Common myeloid progenitor, CD34-positive (primary cell): ENCODE measurements at places on chromosomes 16 and 17.
A peak's percentile ranks its signal among the peaks of the same experiment; 100 is the strongest.

GRCh38 chr16:88904676-88905365, 38.4 kb upstream of the PABPN1L start:
- H3K27ac ChIP-seq: no peak overlapping the region
- peaks cover 64% of the 10 kb centered on the region for H3K36me3 ChIP-seq
- peaks cover 18% of the 10 kb centered on the region for H3K4me1 ChIP-seq
- DNase-seq: no peak
- H3K27me3 ChIP-seq: no peaks in the 10 kb centered on the region

GRCh38 chr16:4603624-4604170, 11.0 kb downstream of the UBALD1 start:
- H3K4me1 ChIP-seq: peaks cover 8% of the 10 kb centered on the region
- DNase-seq: no peak
- peaks cover 14% of the 10 kb centered on the region for H3K36me3 ChIP-seq
- no peak overlapping the region for H3K27ac ChIP-seq
- H3K27me3 ChIP-seq: no peaks in the 10 kb centered on the region

- H3K4me3 ChIP-seq: no peak overlapping the region
- peaks cover 6% of the 10 kb centered on the region for H3K36me3 ChIP-seq
- no peaks in the 10 kb centered on the region for H3K4me1 ChIP-seq
- no peaks in the 10 kb centered on the region for H3K27me3 ChIP-seq
- no peak overlapping the region for H3K27ac ChIP-seq
- DNase-seq: no peak
Observed at GRCh38 chr17:4309897-4310296, 46.1 kb upstream of the ANKFY1 start.

DNA sequence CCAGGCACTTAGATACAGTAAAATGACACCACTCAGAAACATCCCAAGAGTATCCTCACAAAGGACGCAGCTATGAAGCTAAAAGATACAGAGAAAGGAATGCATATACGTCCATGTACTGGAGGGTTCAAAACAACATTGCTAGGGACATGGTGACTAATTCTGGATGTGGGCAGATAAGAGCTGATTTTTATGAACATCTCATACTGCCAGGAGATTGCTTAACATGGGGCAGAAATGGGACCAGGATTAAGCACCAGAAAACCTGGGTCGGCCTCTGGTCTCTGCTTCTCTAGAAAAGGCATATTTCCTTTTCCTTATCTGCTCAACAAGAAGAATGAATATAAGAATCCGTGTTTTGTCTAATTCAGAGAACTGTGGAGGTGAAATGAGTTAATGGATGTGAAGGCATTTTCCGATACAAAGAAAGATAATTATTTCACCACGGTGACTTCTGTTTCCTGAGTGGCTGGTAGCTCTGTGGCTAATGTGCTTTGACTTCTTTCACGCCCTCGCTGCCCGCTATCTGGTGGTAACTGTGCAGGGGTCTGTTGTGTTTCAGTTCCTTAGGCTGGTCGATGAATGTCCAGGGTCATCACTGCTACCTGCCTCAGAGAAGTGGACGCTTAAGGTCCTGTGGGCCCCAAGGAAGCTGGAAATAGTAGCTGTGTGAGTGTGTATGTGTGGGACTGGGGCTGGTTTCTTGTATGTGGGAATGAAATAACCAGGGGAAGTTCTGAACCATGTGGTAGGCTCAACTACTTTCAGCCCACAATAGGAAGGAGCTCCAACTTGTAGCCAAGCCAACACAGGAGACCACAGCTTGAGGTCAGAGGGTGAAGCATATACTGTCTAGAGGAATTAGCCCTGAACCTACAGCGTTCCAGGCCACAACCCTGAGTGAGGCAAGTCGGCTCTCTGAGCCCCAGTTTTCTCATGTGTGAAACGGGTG, 15.8 kb upstream of the CCL5 start:
- no peaks in the 10 kb centered on the region for H3K36me3 ChIP-seq
- peak; percentile 93 for DNase-seq
- H3K4me1 ChIP-seq: peaks cover 48% of the 10 kb centered on the region
- H3K27ac ChIP-seq: peak overlapping the region; percentile 52
- H3K4me3 ChIP-seq: peak overlapping the region; percentile 15

DNA sequence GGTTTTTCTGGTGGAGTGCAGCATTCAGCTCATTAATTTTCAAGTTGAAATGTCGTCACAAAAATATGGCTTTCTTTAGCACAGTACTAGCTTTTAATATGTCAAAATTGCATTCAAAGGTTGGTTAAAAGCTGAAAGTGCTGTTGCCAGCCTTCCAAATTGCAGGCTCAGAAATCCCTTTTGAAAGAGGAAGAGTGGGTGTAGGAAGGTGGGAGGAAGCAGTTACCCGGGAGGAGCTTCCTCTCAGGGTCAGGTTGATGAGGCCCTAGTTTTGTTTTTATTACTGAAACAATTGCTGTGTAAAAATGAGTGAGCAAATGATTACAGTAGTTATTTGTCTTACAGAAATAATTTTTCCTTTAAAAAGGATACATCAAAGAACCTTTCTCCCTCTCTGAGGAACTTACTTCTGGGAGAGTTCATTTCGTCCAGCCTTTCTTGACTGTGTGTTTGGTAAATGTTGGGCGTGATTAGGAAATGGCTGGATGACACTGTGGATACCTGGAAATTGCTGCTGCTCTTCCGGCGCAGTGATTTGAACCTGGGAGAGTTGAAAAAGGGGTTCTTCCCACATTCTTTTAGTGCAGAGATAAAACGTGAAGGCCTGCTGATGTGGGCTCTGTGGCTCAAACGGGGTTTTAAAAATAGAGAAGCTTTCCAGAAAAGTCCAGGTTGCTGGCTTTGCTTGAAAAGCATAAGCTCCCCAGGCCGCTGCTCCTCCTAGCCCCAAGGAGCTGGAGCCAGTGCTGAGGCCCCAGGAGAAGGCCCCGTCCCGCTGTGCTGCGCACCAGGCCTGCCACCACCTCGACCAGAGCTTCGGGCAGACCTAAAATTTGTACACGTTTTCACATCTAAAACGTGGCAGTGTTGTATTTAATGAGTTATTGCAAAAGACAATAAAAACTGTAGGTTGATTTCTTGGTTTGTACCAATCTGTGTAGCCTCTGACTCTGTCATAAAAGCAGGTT, 41.7 kb downstream of the SEC14L1 start:
- H3K27ac ChIP-seq: peak overlapping the region; percentile 28
- H3K27me3 ChIP-seq: no peaks in the 10 kb centered on the region
- H3K36me3 ChIP-seq: peaks cover 4% of the 10 kb centered on the region

GRCh38 chr16:1772362-1772907, at the start of gene EME2:
TSS of gene EME2 (plus strand) at chr16:1772810. CDS start at chr16:1773228, 418 bp downstream.
- H3K27me3 ChIP-seq: no peaks in the 10 kb centered on the region
- DNase-seq: peak; percentile 20
- peak within 1 kb of the TSS; percentile 80 for H3K4me3 ChIP-seq
- H3K27ac ChIP-seq: peak within 1 kb of the TSS; percentile 79

- no peak overlapping the region for H3K4me3 ChIP-seq
- DNase-seq: no peak
- H3K36me3 ChIP-seq: no peaks in the 10 kb centered on the region
Observed at GRCh38 chr16:63596716-63597115, 1525.1 kb downstream of the CDH11 start.

DNA sequence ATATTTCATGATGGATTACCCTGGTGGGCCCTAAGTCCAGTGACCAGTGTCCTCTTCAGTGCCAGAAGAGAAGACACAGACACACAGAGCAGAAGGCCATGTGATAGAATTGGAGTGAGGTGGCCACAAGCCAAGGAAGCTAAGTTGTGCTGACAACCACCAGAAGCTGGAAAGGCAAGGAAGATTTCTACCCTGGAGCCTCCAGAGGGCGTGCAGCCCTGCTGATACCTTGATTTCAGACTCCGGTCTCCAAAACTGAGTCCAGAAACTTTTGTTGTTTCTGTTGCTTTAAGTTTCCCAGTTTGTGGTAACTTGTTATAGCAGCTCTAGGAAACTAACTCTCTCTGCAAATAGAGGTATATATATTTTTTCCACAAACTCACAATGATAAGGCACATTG, 396.6 kb upstream of the ASIC2 start:
- H3K27ac ChIP-seq: no peak overlapping the region
- H3K36me3 ChIP-seq: no peaks in the 10 kb centered on the region
- DNase-seq: no peak
- H3K27me3 ChIP-seq: peaks cover 1% of the 10 kb centered on the region

GRCh38 chr17:67863624-67864247, 38.4 kb downstream of the BPTF start:
- DNase-seq: no peak
- no peak overlapping the region for H3K27ac ChIP-seq

DNA sequence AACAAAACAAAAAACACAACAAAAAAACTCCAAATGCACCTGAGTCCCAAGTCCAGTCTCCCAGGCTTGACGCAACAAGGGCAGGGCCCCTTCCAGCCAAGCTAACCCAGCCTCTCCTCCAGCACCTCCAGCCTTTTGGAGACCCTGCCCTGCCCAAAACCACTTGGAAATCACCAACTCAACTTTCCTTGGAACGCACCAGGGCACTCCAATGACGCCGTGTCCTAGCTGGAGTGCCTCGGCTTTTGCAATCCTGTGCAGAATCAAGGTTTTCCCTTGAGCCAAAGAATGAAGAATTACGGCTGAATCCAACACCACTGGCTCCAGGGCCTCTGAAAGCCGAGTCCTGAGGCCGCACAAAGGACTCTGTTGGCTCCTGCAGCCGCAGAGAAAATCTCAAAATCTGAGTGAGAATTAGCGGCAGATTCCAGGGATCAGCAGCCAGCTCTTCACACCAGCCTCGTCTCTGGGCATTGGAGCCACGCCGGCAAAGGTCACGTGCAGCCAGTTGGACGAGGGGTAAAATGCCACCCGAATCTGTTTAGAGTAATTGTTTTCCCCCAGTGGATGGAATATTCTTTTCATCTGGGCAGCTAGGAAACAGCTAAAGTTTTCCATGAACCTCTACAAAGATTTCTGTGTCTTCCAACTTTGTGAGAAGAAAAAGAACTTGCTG, 9.7 kb upstream of the BAIAP2 start:
- peaks cover 15% of the 10 kb centered on the region for H3K4me1 ChIP-seq
- H3K36me3 ChIP-seq: no peaks in the 10 kb centered on the region
- no peak overlapping the region for H3K27ac ChIP-seq
- H3K27me3 ChIP-seq: peaks cover 12% of the 10 kb centered on the region

GRCh38 chr17:8922451-8922850, 43.1 kb downstream of the PIK3R5 start:
- no peak for DNase-seq
- no peaks in the 10 kb centered on the region for H3K27me3 ChIP-seq
- H3K27ac ChIP-seq: no peak overlapping the region

DNA sequence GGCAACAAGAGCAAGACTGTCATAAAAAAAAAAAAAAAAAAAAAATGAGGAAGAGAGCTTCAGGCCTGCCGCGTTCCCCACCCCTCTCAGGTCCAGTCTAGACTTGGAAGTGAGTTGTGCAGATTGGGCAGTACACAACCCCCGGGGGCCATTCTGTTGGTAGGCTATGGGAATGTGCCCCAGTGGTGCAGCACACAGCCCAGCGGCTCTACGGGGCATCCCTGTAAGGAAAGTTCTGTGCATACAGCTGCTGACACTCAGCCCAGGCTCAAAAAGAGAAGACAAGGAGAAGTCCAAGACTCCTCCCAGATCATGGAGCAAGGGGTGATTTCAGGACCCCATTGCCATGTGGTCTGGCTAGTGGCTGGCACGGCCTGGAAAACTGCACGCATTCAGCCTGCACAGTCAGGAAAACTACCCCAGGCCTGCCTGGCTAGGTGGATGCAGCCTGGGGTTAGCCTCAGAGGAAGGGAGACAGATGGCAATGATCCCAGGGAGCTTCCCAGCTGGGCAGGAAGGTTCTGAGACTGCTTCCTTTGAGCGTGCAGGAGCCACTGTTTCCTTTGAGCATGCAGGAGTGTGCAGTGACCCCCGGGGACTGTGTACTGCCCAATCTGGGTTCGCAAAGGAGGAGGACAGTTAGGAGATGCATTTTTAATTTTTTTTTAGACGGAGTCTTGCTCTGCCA, 44.8 kb downstream of the PECAM1 start:
- peak; percentile 13 for DNase-seq
- no peaks in the 10 kb centered on the region for H3K27me3 ChIP-seq
- H3K27ac ChIP-seq: no peak overlapping the region

- H3K4me3 ChIP-seq: no peak overlapping the region
- H3K27me3 ChIP-seq: no peaks in the 10 kb centered on the region
- DNase-seq: peak; percentile 74
- H3K27ac ChIP-seq: no peak overlapping the region
- H3K36me3 ChIP-seq: no peaks in the 10 kb centered on the region
- H3K4me1 ChIP-seq: peaks cover 6% of the 10 kb centered on the region
Observed at GRCh38 chr17:43316522-43317142, 82.2 kb upstream of the ARL4D start.

DNA sequence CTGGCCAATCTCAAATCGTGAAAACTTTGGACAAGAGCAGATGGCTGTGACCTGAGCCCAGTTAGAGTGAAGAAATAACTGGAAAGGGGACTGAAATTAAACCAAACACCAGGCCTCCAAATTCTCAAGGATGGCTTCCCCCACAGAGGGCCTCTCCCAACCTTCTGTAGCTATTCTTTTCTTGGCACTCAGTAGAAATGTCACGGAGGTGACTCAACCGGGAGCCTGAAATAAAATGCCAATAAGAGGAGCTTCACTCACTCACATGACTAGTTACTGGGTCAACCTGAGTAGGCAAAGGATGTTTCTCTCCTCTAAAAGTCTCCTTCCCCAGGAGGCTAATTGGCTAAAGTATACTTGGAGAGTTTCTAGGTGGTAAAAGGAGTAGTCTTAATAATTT, 230.7 kb downstream of the MAF start:
- no peaks in the 10 kb centered on the region for H3K36me3 ChIP-seq
- no peak overlapping the region for H3K27ac ChIP-seq
- H3K4me3 ChIP-seq: no peak overlapping the region

GRCh38 chr17:14737984-14738651, 437.2 kb downstream of the HS3ST3B1 start:
- H3K27me3 ChIP-seq: no peaks in the 10 kb centered on the region
- peaks cover 4% of the 10 kb centered on the region for H3K4me1 ChIP-seq
- H3K4me3 ChIP-seq: no peak overlapping the region
- H3K27ac ChIP-seq: no peak overlapping the region
- no peaks in the 10 kb centered on the region for H3K36me3 ChIP-seq

- DNase-seq: no peak
- no peak overlapping the region for H3K27ac ChIP-seq
- H3K4me1 ChIP-seq: no peaks in the 10 kb centered on the region
- H3K4me3 ChIP-seq: no peak overlapping the region
- no peaks in the 10 kb centered on the region for H3K27me3 ChIP-seq
Observed at GRCh38 chr16:81600275-81600674, 155.7 kb downstream of the CMIP start.

GRCh38 chr16:55236655-55237054, 87.3 kb upstream of the IRX6 start:
- no peaks in the 10 kb centered on the region for H3K27me3 ChIP-seq
- H3K27ac ChIP-seq: no peak overlapping the region
- H3K4me3 ChIP-seq: no peak overlapping the region
- H3K4me1 ChIP-seq: no peaks in the 10 kb centered on the region
- DNase-seq: no peak
- H3K36me3 ChIP-seq: no peaks in the 10 kb centered on the region

- H3K27me3 ChIP-seq: no peaks in the 10 kb centered on the region
- DNase-seq: peak; percentile 12
- H3K4me1 ChIP-seq: no peaks in the 10 kb centered on the region
Observed at GRCh38 chr17:41490000-41490990, 585 bp upstream of the KRT36 start.
